ENCODE measurements at places on chromosomes 6 and 20.

DNA sequence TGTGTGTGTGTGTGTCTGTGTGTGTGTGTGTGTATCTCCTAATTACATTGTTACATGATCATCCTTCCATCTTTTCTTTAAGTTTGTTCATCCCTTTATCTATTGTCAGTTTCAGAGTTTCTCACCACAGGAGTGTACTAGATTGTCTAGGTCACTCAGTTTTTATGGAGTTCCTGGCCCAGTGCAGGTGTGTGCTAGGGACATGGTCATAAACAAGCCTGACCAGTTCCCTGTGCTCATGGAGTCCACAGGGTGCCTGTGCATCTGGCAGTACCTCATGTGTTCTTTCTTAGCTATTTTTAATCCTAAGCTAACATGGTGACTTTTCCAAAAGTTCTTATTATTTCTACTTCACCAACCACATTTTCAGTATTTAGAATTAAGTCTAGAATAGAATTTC, 43.9 kb downstream of the PHACTR2 start:
- no peak for DNase-seq

- DNase-seq = no peak
Measured at GRCh38 chr6:7112741-7113313, 5.1 kb downstream of the RREB1 start.

DNA sequence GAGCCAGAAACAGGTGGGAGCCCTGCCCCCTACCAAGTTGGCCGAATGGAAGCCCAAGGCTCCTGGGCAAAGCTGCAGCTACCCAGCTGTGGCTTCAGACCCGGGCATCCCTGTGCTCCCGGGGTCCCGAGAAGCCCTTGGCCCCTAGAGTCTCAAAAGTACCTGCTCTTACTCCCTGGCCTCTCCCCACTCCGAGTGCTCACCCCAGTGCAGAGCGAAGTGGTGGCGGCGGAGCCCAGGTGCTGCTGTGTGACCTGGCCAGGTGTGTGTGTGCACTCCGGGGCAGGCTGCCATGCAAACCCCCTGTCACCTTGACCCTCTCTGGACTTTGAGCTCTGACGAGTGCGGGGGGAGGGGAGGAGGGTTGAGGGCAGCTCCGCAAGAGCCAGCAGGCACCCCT, 493.8 kb upstream of the MANEA start:
- DNase-seq = no peak

- DNase-seq = no peak
Measured at GRCh38 chr6:40585651-40586269, 1.4 kb downstream of the LRFN2 start.

GRCh38 chr6:170049641-170050561, 241.0 kb downstream of the DLL1 start:
- DNase-seq = no peak

DNA sequence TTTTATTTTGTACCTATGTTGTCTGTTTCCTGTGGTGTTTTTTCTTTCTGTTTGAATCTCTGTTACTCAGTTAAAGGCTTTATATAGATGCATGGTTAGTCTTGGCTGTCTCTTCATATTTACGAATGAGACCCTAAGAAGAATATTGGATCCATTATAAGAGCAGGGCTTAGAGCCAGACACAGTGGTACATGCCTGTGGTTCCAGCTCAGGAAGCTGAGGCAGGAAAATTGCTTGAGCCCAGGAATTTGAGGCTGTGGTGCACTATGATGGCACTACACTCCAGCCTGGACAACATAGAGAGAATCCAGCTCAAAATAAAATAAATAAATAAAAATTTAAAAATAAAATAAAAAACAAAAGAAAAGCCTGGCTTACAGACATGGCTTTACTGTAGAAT, 211.1 kb downstream of the SOD2 start:
- DNase-seq = no peak

DNA sequence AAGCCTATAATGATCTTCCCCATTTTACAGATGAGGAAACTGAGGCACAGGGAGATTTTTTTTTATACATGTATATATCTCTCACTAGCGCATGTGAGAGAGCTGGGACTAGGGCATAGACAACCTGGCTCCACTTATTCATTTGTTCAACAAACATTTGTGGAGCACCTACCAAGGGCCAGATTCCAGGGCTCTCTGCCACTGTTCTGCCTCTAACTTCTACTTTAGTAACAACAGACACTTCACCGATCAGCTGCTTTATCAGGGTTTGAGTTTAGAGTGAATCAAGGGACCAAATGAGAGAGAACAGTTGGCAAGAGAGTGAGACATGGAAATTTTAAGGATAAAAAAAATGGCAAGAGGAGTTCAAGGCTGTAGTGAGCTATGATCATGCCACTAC, 7.4 kb downstream of the ADAT2 start:
- no peak for DNase-seq

- DNase-seq = no peak
Measured at GRCh38 chr6:154289818-154290508, 66.6 kb downstream of the IPCEF1 start.

- no peak for DNase-seq
Measured at GRCh38 chr6:161226009-161226964, 47.6 kb downstream of the AGPAT4 start.

GRCh38 chr6:89616531-89616930, 22.0 kb downstream of the LYRM2 start:
- DNase-seq = no peak

DNA sequence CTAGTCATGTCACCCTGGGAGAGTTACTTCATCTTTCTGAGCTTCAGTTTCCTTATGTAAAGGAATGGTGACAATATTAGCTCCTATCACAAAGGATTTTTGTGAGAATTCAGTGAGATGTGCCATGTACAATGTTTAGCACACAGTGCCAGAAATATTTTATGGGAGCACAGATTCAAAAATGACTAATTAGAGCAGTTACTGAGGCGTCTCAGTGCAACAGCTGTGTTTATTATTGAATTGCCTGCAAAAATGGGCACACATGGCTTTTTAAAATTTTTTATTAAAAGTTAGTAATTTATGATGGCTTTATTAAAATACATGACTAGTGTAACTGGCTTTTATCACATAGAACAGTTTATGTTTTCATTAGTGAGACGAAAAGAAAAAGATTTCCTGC, 134.3 kb upstream of the AHI1 start:
- DNase-seq = no peak

- DNase-seq = no peak
Measured at GRCh38 chr6:118917546-118918328, 17.2 kb downstream of the MCM9 start.

- no peak for DNase-seq
Measured at GRCh38 chr20:31713312-31714273, 9.1 kb downstream of the BCL2L1 start.

GRCh38 chr6:92989656-92990055, 429.7 kb downstream of the EPHA7 start:
- no peak for DNase-seq

GRCh38 chr20:16475225-16475624, 98.0 kb downstream of the KIF16B start:
- no peak for DNase-seq

DNA sequence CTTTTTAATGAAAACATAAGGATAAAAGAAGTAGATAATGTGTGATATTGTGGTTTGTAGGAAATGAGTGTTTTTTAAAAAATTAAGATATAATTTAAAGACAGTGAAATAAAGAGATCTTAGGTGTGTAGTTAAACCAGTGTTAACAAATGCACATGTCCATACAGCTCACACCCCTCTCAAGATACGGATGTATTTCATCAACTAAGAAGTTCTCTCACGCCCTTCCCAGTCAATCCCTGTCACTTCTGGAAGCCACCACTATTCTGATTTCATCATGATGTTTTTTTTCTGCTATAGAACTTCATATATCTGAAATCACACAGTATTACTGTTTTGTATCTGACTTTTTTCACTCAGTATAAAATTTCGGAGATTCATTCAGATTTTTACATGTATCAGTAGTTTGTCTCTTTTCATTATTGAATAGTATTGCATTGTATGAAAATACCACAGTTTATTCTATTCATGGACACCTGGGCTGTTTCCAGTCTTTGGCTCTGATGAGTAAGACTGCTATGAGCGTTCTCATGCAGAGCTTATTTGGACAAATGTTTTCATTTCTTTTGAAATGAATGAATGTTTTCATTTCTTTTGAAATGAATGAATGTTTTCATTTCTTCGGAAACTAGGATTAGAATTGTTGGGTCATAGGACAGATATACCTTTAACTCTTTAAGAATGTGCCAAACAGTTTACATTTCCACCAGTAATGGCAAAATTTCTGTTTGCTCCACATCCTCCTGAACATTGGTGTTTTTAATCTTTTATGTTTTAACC, 49.7 kb upstream of the ELOVL5 start:
- no peak for DNase-seq

DNA sequence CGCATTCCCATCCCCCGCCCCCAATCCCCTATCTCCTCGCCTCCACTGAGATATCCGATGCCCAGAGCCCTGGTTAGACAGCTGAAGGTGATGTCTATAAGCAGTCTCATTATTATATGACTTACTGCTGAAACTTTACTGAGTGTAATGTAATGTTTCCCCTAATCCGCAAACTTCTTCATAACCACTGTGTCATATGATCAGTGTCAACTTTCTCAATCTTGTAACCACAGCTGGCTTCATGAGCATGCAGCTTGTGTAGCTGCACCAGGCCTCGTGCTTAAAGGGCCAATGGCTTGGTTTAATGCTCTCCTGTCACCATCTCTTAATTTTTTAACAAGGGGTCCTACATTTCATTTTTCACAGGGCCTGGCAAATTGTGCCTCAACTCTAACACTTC, 8.1 kb downstream of the ASIP start:
- DNase-seq = no peak

GRCh38 chr20:57622579-57623381, 2.6 kb upstream of the ZBP1 start:
- DNase-seq = no peak

- DNase-seq = no peak
Measured at GRCh38 chr6:31659649-31660380, 763 bp downstream of the C6orf47 start.

DNA sequence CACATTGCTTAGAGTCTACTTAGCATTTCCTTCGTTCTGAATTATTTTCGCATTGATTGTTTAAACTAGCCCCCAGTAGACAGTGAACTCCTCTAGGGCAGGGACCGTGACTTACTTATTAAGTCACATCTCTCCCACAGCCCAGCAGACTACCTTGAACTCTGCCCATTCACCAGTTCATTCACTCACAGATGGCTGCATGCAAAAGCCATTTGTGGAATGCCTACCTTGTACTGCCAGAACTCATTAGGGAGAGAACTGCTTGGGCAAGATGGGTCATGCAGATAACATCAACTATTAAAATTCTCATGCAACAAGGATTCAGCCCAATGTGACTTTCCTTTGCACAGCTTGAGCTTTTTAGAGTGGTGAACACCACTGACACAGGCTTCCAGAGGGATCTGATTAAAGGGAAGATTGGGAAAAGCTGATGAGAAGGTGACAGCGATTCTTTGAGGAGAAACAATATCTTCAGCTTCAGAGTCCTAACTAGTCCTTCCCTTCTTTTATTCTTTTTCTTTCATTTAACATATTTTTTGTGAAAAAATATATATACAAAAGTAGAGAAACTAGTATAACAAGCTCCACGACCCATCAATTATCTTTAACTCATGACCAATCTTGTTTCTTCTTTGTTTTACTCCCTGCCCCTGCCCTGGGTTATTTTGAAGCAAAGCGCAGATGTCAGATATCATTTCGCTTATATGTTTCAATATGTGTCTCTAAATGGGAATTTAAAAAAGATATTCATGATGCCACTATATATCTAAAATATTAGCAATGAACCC, 273.9 kb downstream of the CDC5L start:
- no peak for DNase-seq

DNA sequence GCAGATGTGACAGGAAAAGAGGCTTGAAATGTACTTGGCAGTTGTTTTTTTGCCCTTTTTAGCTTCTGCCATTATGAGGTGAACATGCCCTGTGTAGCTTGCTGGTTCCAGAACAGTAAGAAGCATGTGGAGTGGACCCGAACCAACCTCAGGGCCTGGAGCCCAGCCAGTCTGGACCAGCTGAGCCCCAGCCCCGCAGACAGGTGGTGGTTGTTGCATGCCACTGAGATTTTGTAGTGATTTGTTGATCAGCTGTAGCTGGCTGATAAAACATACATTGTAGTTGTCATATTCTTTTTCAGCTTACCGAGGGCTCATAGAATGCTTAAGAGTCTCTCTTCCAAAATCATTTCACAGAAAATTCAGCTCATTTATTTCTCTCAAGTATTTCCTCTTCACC, 182.2 kb downstream of the FARS2 start:
- no peak for DNase-seq

DNA sequence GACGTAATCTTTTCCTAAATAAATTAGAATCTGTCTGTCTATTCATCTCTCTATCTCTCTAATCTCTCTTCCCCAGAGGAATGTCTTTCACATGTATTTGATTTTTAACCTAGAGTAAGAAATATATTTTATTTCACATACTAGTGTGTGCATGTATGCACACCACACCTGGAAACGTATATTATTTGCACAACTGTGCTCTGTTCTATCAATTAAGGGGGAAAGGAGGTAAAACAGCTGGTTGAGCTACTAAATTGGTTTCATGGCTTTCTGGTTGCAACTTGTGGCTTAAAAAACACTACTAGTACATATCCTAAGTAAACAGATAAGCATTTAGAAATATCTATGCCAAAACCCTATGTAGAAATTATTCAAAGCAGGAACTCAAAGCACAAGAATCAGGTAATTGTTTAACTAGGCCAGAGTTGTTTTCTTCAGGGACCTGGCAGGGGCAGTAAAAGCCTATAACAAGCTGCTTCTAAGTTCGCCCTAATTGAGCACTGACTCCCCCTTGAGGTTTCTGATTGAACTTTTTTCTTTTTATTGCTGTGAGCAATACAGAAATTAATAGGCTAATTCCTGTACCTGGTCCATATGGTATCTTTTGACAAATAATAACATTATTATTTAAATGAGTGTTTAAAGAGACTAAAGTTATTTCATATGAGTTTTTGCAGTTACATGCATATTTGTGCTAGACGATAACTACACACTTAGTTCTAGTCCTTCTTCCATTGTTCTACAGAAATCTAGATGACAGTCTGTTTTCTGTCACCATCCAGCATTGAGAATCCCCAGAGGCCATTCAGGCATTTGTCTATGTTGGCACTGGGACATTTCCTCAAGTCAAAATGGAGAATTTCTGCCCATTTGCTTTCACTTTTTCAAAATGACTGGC, 88.6 kb downstream of the MCHR2 start:
- no peak for DNase-seq

Data from activated CD8-positive, alpha-beta memory T cell treated with anti-CD3 and anti-CD28 coated beads for 48 hours (primary cell).